ENCODE measurements at places on chromosomes 4 and X. TPM values are rescaled to one million over a fixed set of nuclear protein-coding genes. Genes with fewer than 3 reads are reported as not detected.

The SLC25A53 gene
- total RNA-seq: 7.1 TPM

The AMBN gene
- not detected for total RNA-seq

The TEC gene
- 0.23 TPM for total RNA-seq

- no peak overlapping the region for H3K4me3 ChIP-seq
- H3K27ac ChIP-seq: no peak overlapping the region
- DNase-seq: no peak
- H3K27me3 ChIP-seq: no peaks in the 10 kb centered on the region
- H3K4me1 ChIP-seq: no peaks in the 10 kb centered on the region
Observed at GRCh38 chr4:154088741-154089140, 299.9 kb upstream of the SFRP2 start.

DNA sequence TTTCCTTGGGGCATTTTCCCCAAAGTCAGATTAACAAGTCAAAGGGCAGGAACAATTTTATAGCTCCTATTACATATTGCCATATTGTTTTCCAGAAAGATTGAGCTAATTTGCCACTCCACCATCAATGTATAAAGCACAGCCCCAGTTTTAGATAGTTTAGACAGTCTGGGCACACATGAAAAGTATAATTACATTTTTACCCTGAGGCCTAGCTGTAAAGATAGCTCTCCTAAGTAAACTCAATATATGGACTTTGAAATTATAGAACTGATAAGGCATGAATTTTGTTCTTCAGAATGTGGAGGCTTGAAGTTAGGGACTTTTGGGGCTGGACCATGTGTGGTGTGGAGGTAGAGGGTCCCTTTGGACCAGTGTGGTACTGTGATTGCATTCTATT lies 166.0 kb downstream of the FHIP1A start:
- H3K27ac ChIP-seq: no peak overlapping the region
- no peaks in the 10 kb centered on the region for H3K36me3 ChIP-seq
- no peak overlapping the region for H3K4me3 ChIP-seq
- no peaks in the 10 kb centered on the region for H3K4me1 ChIP-seq

- no peak overlapping the region for H3K27ac ChIP-seq
- peaks cover 2% of the 10 kb centered on the region for H3K27me3 ChIP-seq
- H3K4me1 ChIP-seq: no peaks in the 10 kb centered on the region
- DNase-seq: no peak
- H3K36me3 ChIP-seq: peaks cover 4% of the 10 kb centered on the region
Observed at GRCh38 chr4:155491336-155492120, 114.8 kb upstream of the MAP9 start.

GRCh38 chr4:17347445-17347844 lies 164.4 kb downstream of the QDPR start:
- no peaks in the 10 kb centered on the region for H3K4me1 ChIP-seq
- H3K27me3 ChIP-seq: peaks cover 6% of the 10 kb centered on the region
- DNase-seq: peak; percentile 27
- no peaks in the 10 kb centered on the region for H3K36me3 ChIP-seq

GRCh38 chrX:3712870-3713224 lies 602 bp downstream of the PRKX start:
- peak overlapping the region; percentile 96 for H3K4me3 ChIP-seq
- peaks cover 1% of the 10 kb centered on the region for H3K27me3 ChIP-seq
- no peak overlapping the region for H3K27ac ChIP-seq
- H3K4me1 ChIP-seq: peaks cover 11% of the 10 kb centered on the region
- no peaks in the 10 kb centered on the region for H3K36me3 ChIP-seq
- no peak for DNase-seq

DNA sequence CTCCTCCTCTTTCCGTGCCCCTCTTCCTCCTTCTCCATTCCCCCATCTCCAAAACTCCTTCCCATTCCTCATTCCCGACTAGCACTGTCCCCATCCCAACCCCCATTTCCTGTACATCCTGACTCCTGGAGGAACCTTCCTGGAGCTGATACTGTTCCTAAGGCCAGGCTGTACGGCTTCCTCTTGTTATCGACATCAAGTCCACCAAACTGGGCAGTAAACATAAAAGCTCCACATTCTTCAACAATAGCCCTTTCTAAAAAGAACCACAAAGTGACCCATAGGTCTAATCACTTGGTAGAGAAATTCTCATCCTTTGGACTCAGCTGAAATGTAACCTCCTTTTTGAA lies 22.9 kb downstream of the AWAT2 start:
- H3K27ac ChIP-seq: no peak overlapping the region
- no peak for DNase-seq
- H3K27me3 ChIP-seq: no peaks in the 10 kb centered on the region
- no peaks in the 10 kb centered on the region for H3K36me3 ChIP-seq

GRCh38 chr4:43277003-43277402 lies 384.5 kb downstream of the GRXCR1 start:
- no peaks in the 10 kb centered on the region for H3K4me1 ChIP-seq
- no peak overlapping the region for H3K4me3 ChIP-seq
- DNase-seq: no peak
- H3K36me3 ChIP-seq: no peaks in the 10 kb centered on the region
